Right atrium auricular region (tissue), 2 donors: ENCODE measurements at places on chromosomes 6 and 20. TPM values are rescaled to one million over a fixed set of nuclear protein-coding genes. Genes with fewer than 3 reads are reported as not detected.

GRCh38 chr6:138278326-138278725 is 60.0 kb upstream of the PBOV1 start:
- no peak for DNase-seq

DNA sequence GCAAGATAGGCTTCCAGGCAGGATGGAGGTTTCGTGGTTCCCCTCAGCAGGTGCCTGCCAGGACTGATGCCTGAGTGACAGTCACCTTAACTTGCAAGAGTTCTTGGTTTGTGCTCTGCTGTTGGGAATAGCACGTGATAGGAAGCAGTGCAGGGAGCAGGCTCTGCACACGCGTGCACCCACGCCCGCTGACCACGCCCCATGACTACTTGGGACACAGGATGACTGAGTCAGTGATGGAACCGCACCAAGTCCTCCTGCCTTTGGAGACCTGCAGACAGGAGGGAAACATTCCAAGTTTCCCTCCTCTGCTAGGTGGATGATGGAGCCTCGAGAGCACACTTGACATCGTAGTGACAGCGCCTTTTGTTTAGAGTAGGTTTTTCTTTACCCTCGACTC is 164.2 kb downstream of the DTNBP1 start:
- DNase-seq, result no peak

DNA sequence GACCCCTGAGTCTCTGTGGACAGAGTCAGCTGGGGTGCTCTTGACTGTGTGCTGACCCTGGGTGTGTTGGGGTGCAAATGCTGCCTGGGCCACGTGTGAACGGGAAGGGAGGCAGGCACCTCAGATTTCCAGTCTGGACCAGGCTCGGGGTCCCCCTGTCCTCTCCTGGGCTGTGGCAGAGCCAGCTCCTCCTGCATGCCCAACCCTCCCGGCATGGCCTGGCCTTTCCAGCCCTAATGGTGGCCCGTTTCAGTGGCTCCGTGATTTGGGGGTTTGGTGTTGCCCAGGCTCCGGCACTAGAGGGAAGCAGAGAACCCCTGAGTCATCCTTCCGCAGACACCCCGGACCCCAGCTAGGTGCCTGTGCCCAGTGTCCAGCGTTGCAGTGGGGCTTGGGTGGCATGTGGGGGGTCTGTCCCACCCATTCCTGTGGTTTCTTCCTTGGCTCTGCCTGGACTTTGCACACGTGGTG is 9.1 kb downstream of the RBM38 start:
- DNase-seq, result no peak

DNA sequence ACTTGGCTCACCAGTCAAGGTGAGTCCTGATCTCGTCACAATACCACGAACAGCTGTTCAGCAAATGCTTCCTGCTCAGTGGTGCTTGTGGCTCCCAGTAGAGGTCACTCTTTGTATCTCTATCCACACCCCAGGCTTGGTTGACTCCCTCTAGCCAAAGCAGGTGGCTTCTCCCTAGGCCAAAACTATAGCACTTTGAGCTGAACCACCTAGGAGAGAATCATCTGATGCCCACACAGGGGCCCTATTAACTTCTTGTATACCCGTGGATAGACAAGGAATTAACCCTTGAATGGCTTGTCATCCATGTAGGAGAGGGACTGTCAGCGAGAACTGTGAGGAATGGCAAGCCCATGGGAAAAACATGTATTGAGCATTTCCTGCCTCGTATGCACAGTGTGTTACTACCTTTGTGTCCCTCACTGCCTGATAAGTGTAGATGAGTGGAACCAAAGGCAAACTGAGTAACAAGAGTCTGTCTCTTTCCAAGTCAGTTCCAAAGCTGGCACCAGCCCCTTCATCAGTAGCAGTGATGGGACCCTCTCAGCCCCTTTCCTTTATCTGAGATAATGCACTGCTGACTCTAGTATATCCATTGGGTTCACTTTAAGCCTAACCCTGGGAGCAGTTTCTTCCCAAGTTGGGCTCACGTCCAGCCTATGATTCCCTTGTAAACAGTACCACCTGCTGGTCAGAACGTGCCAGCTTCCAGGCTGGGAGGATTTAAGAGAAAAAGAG is 42.5 kb downstream of the EIF2S2 start:
- peak; percentile 89 for DNase-seq

DNA sequence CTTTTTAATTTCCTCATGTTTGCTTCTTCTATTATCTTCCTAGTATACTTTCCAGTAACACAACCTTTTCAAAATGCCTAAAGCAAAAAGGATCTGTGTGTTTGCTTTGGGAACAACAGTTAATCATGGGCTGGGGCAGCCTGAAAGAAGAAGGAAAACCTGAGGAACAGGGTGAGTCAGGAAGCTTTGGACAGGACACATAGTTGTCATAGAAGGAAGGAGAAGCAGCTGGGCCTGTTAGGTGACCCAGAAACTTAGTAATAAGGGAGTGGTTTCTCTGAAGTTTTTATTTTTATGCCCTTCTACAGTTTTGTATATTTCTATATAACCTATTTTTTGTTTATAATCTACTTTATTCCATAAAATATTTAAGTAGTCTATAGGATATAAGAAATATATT is 61.4 kb downstream of the CD24 start:
- no peak for DNase-seq

- DNase-seq, result no peak
These were observed 118.2 kb upstream of the DST start for GRCh38 chr6:56760842-56761241.

- no peak for DNase-seq
These were observed 103.5 kb downstream of the JARID2 start for GRCh38 chr6:15349379-15349778.

DNA sequence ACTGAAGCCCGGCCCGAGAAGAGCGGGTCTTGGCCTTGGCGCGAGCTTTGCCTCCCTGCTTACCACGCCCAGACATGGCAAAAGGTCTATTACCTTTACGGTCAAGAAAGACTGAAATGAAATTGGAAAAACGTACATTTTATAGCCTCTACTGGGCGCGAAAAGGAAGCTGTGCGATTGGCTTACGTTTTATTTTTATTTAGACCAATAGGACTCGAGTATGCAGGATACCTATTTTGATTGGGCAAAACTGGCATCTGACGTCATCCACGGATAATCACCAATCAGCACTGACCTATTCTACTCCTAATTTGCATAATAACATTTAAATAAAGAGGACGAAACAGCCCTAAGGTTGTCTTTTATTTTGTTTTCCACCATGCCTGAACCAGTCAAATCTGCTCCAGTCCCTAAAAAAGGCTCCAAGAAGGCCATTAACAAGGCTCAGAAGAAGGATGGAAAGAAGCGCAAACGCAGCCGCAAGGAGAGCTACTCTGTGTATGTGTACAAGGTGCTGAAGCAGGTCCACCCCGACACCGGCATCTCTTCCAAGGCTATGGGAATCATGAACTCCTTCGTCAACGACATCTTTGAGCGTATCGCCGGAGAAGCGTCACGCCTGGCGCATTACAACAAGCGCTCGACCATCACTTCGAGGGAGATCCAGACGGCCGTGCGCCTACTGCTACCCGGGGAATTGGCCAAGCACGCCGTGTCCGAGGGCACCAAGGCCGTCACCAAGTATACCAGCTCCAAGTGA is 97.4 kb downstream of the OR2B2 start:
- DNase-seq, result peak; percentile 82

GRCh38 chr6:40894962-40895799 is 143.8 kb downstream of the UNC5CL start:
- DNase-seq, result no peak

- DNase-seq, result no peak
These were observed 4.0 kb downstream of the DACT2 start for GRCh38 chr6:168315596-168315995.

DNA sequence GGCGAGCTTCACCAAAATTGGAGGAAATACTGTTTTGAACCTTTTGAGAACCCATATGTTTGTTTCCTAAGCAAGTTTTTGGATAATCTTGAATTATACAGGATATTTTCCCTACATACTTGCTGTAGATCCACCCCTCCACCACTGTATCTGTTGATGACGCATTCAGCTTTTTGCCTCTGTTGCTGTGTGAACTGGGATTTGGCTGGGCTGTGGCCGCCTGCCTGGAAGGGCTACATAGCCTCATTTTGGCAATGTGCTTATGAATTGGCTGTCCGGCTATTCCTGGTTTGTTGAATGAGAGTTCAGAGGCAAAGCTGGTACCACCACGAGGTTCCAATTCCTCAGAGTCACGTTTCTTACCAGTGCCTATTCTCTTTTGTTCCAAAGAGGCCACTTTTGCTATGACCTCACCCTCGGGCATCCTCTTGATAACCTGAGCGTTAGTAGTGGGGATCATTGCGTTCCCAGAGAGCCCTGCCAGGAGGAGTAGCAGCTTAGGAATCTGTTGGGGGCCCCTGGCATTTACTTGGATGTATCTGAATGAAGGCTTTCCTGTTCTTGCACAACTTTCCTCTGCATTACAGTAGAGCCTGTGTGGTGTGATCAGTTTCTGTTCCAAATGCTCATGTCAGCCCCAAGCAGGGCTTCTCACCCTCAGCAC is 6.4 kb downstream of the FAM83D start:
- no peak for DNase-seq

DNA sequence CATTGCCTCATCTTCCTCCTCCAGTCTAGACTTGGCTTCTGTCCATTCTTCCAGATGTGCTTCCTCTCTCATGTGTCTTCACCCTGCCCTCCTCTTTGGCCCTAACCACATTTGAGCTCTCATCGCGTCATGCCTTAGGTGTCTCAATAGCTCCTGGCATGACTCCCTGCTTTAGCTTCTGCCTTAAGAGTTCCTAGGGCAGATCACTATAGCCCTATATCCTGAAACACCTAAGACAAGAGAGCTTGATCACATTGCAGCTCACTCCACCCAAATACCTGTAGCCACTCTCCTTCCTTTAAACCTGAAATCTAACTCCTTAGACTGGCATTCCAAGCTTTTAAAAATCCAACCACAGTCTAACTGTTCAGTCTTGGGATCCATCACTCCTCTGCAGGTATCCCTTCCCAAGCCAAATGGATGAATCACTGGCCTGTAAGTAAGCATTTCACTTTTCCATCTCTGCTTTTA is 69.0 kb upstream of the STXBP5 start:
- no peak for DNase-seq

GRCh38 chr6:81801489-81801888 is 49.0 kb upstream of the TENT5A start:
- no peak for DNase-seq

The EPPIN gene
- not detected for total RNA-seq

The EXOC2 gene
- 12.9 TPM for total RNA-seq

The MEP1A gene
- total RNA-seq, result not detected

The TRIM40 gene
- total RNA-seq, result not detected

The CLVS2 gene
- total RNA-seq, result not detected

The MACROD2 gene
- total RNA-seq, result 0.94 TPM

The SIRPB1 gene
- 5.7 TPM for total RNA-seq

The RPS6KA2 gene
- 131 TPM for total RNA-seq
